Stomach (tissue), 19 donors: ENCODE measurements at places on chromosomes 7 and 10. TPM values are rescaled to one million over a fixed set of nuclear protein-coding genes. Genes with fewer than 3 reads are reported as not detected.

DNA sequence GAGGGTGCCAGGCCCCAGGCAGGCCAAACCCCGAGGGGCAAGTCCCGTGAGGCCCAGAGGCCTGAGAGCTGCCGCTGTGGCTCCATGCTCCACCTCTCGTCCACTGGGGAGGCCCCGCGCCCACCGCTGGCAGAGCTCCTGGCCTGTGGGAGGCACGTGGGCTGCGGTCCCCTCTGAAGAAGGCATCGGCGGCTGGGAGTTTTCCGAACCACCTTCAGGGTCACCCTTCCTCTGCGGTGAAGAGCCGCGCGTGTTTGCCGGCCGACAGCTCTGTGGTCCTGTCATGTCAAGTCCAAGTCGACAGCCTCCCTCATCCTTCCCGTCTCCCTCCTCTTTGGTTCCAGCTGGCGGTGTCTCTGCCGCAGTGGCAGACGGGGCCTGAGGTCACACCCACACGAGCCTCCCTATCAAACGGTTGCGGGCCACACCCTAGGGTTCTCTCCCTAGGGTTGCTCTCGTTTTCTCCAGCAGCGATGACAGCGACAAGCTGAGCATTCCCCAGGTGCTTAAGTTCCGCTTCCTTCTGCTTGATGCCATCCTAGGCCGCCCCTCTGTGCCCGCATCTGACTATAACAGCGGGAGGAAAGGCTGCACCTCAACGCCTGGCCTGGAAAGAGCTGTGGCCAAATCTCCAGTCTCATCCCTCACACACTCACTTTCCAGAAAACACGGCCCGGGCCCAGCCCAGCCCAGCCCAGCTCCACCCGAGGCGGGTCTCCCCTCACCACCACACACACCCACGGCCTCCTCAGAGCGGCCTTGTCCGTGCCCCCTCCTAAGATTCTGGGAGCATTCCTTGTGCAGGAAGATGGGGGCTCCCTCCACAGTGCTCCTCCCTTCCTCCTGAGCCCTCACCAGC lies 185.0 kb downstream of the ELFN1 start:
- no peaks in the 10 kb centered on the region for H3K36me3 ChIP-seq
- no peaks in the 10 kb centered on the region for H3K4me1 ChIP-seq
- DNase-seq: no peak
- no peaks in the 10 kb centered on the region for H3K27me3 ChIP-seq

GRCh38 chr10:21334891-21335696 lies 190.4 kb downstream of the SKIDA1 start:
- H3K36me3 ChIP-seq: no peaks in the 10 kb centered on the region
- no peaks in the 10 kb centered on the region for H3K27me3 ChIP-seq
- no peak overlapping the region for H3K4me3 ChIP-seq
- H3K27ac ChIP-seq: no peak overlapping the region
- peaks cover 10% of the 10 kb centered on the region for H3K4me1 ChIP-seq

DNA sequence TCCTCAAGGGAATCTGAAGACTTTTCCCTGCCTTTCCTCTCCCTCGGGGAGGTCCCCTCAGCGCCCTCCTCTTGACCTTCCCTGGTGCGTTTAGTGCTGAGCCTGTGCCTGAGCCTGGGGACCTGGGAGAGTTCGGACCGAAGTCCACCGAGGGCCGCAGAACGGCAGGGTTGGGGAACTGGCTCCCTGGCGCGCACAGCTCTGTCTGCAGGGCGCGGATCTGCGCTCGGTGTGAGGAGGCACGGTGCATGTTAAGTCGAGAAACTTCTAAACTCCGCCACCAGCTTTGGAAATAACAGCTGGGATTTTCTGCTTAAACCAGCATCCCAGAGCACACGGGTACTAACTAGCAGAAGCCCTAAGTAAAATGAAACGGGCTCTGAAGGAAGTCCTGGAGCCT lies 44.2 kb upstream of the SLC29A4 start:
- peaks cover 9% of the 10 kb centered on the region for H3K4me1 ChIP-seq
- no peak overlapping the region for H3K27ac ChIP-seq
- no peaks in the 10 kb centered on the region for H3K27me3 ChIP-seq
- no peaks in the 10 kb centered on the region for H3K36me3 ChIP-seq
- H3K4me3 ChIP-seq: no peak overlapping the region

The ANKMY2 gene
- 33.3 TPM for total RNA-seq

The SLC39A12 gene
- total RNA-seq: not detected

GRCh38 chr7:12066521-12066920 lies 144.6 kb upstream of the TMEM106B start:
- no peak overlapping the region for H3K4me3 ChIP-seq
- no peaks in the 10 kb centered on the region for H3K27me3 ChIP-seq
- H3K36me3 ChIP-seq: no peaks in the 10 kb centered on the region
- no peak overlapping the region for H3K27ac ChIP-seq
- no peaks in the 10 kb centered on the region for H3K4me1 ChIP-seq

DNA sequence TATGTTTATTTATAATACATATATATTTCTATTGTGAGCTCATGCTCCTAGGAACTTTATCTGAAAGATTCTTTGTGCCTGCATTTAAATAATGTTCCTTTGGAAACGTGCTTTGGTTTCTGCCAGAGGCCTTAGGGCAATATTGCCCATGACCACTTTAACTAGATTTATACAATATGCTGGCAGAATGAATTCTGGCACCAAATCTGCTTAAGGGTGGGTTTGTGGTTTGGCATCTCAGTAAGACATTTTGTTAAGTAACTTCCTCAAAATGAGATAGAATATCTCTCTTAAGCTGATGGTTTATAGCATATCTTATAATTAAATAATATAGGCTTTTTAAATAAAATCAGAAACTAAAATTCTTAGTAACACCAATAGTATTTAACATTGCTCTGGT lies 252.9 kb downstream of the RNLS start:
- no peak for DNase-seq
- no peaks in the 10 kb centered on the region for H3K27me3 ChIP-seq
- no peak overlapping the region for H3K4me3 ChIP-seq
- H3K36me3 ChIP-seq: no peaks in the 10 kb centered on the region
- H3K27ac ChIP-seq: no peak overlapping the region

DNA sequence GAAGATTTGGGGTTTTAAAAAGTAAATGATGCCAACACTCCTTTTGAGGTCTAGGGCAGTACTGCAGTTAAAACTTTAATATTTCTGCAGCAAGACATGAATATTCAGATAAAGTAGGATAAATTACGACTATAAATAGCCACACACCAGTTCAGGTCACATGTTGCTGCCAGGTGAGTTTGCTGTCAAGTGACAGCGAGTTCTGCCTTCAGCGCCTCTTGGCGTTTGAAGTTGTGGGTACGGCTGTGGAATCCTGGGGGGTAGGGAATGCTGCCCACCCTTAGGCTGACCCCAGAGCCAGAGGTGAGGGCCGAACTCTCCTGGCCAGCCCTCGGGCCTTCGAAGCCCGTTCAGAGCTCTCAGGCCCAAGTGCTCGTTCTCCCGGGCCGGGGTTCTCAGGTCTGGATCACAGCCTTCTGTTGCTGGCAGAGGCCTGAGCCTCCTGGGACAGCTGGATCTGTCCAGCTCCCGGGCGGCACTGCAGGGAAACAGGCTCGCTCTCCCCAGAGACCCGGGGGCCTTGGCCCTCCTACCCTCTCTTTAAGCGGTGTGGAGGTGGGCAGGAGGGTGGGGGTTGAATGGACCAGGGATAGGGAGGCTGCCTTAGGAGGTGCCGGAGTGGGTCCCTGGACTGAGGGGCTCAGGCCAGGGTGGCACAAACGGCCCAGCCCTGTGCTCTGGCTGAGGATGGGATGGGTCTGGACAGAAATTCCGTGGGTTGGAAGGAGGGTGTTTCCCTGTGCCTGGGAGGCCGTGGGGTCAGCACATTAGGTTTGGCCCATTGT lies 5.4 kb downstream of the BRI3 start:
- H3K27me3 ChIP-seq: no peaks in the 10 kb centered on the region
- no peak for DNase-seq
- H3K36me3 ChIP-seq: peaks cover 16% of the 10 kb centered on the region
- peak overlapping the region; percentile 93 for H3K4me3 ChIP-seq

DNA sequence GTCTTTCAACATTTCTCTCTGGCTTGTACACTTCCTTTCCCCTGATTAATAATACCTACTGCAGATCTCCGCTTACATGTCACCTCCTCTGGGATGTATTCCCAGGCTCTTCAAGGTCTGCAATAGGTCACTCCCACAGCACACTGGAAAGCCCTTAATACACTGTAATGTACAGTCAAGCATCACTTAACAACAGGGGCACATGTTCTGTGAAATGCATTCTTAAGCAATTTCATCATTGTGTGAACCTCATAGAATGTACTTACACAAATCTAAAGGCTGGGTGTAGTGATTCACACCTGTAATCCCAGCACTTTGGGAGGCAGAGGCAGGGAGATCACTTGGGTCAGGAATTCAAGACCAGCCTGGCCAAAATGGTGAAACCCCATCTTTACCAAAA lies 1.9 kb downstream of the COX15 start:
- no peak overlapping the region for H3K4me3 ChIP-seq
- H3K27ac ChIP-seq: no peak overlapping the region
- H3K27me3 ChIP-seq: no peaks in the 10 kb centered on the region

DNA sequence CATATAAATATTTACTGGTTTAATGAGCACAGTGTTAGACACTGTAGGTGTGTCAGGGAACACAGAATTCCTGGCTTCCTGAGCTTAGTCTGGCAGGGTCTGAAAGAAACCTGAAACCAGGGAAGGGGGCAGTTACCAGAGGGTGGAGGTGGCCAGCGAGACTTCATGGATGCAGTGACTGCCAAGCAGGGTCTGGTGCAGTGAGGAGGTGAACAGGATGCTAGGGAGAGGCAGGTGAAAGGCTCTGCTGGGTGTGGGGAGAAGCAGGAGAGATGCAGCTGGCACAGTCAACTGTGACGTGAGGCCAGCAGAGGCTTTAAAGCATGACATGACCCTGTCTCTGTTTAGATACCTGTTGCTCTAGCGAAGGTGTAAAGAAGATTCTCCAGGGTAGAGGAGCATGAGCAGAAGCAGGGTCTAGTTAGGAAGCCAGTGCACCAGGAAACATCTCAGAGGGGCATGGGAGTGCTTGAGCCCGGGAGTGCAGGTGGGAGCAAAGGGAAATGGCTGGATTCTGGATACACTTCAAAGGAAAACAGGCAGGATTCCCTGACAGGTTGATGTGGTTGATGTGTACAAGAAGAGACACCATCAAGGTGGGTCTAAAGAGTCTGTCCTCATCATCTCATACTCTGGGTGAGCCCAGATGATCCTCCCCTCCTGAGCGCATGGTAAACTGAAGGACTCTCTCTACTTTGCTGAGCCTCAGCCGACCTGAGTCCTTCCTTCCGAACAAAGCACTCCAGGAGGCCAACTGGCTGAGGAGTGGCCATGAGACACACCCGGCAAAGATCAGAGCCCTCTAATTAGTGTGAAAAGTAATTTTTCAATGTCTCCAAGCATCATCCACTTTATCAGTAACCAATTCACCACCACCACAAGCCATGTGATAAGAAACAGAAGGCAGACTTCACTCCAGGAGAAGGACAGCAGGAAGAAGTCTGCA lies 186.8 kb downstream of the COBL start:
- H3K4me1 ChIP-seq: no peaks in the 10 kb centered on the region
- no peak for DNase-seq
- H3K27ac ChIP-seq: no peak overlapping the region

GRCh38 chr7:69696686-69697685 lies 98.7 kb downstream of the AUTS2 start:
- H3K4me3 ChIP-seq: no peak overlapping the region
- H3K36me3 ChIP-seq: no peaks in the 10 kb centered on the region
- H3K27ac ChIP-seq: no peak overlapping the region
- no peak for DNase-seq
- no peaks in the 10 kb centered on the region for H3K4me1 ChIP-seq
- no peaks in the 10 kb centered on the region for H3K27me3 ChIP-seq

- peaks cover 17% of the 10 kb centered on the region for H3K27me3 ChIP-seq
- peaks cover 27% of the 10 kb centered on the region for H3K4me1 ChIP-seq
- H3K27ac ChIP-seq: no peak overlapping the region
- no peak overlapping the region for H3K4me3 ChIP-seq
Measured at GRCh38 chr7:128893251-128894100, 17.0 kb downstream of the KCP start.

- DNase-seq: no peak
- peaks cover 21% of the 10 kb centered on the region for H3K27me3 ChIP-seq
- no peak overlapping the region for H3K27ac ChIP-seq
- H3K4me3 ChIP-seq: no peak overlapping the region
- no peaks in the 10 kb centered on the region for H3K36me3 ChIP-seq
Measured at GRCh38 chr10:130484468-130485180, 348.4 kb downstream of the GLRX3 start.

DNA sequence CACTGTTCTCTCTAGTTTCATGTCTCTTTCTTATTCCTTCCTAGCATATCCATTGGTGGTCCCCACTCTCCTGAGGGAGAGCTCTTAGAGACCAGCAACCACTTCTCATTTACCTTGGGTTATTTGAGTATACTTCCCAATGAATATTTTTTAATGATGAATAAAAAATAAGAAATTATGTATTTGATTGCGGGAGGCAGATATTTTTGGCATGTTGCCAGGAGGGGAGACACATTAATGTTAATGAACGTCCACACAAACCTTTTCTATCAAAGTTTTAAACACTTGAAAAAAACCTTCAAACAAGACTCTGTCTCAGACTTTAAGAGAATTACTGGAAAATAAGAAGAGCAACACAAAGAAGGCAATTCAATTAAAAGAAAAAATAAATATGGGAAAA lies 260.6 kb upstream of the MAGI2 start:
- H3K36me3 ChIP-seq: no peaks in the 10 kb centered on the region
- H3K27ac ChIP-seq: no peak overlapping the region
- H3K27me3 ChIP-seq: no peaks in the 10 kb centered on the region

- H3K36me3 ChIP-seq: no peaks in the 10 kb centered on the region
Measured at GRCh38 chr7:2452074-2452507, 24.1 kb downstream of the GRIFIN start.

The CDC14C gene
- total RNA-seq: not detected

DNA sequence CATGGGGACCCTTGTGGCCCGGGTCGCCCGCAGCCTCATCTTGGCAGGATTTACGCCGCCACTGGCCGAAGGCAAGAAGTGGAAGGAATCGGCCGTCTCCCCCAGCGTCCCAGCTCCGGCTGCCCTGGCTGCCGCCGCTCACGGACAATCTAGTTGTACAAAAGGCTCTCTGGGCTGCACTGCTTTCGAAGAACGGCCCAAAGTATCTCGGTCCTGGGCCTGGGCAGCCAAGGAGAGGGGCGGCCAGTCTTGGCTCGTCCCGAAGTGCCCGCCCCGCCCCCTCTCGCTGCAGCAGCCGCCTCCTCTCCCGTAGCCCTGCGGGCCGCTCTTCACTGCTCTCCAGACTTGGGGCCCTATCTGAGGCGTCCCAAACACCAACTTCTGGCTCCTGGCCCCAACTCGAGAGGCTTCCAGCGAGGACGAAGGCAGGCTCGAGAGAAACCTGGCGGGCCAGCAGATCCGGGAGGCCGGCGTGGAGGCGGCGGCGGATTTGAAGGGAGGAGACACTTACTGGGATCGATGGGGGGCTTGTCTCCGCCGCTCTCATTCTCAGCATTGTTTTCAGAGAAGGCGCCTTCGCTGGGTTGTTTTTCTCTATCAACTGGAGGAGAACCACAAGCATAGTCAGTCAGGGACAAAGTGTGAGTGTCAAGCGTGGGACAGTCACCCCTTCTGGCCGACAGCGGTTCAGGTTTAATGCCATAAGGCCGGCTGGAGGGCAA lies 809 bp downstream of the HOXA9 start:
- peak overlapping the region; percentile 6 for H3K27ac ChIP-seq
- peaks cover 48% of the 10 kb centered on the region for H3K4me1 ChIP-seq
- peaks cover 93% of the 10 kb centered on the region for H3K27me3 ChIP-seq
- peak overlapping the region; percentile 16 for H3K4me3 ChIP-seq
- no peak for DNase-seq
